ENCODE measurements at places on chromosomes 5 and 9.

GRCh38 chr5:157740229-157740610, 3.3 kb upstream of the LSM11 start:
- no peak for DNase-seq

GRCh38 chr5:142426129-142427014, 101.6 kb upstream of the SPRY4 start:
- no peak for DNase-seq

DNA sequence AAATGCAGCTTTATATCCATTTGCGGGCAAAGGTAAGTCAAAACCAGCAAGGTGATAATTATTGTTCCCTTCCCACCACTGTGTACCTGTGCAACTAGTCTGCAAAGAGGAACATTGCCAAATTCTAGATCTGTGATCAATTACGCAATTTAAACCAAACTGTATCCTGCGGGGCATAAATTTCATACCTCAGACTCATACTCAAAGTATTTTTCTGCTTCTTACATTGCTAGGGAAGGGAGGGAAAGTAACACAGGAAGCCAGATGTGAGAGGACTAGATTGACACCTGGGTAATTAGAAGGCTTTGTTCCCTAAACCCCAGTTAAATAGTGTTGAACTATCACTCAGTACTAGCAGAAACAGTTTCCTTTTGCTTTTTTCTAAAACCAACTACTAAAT, 240.2 kb upstream of the ZNF608 start:
- DNase-seq, result no peak

GRCh38 chr9:91190062-91190461, 171.7 kb downstream of the AUH start:
- DNase-seq, result no peak

DNA sequence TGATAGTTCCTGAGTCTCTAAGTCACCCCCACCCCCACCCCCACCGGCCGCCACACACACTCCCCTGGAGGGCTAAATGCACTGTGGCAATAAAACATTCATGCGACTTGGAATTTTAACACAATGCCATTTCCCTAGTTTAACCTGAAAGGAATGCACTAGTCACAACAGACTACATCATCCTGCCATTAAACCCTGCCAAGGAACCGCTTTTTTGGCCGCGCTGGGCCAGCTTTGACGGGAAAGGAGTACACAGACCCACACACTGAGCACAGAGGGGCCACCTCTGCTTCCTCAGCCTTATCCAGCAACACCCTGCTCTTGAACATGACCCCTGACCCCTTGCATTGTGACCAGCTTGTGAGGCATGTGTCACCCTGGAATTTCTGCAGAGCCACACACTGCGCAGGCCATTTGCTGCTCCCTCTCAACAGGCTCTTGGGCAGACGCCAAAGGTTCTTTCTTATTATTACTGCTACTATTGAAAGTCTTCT, 165.3 kb downstream of the BNC2 start:
- DNase-seq, result peak; percentile 71

DNA sequence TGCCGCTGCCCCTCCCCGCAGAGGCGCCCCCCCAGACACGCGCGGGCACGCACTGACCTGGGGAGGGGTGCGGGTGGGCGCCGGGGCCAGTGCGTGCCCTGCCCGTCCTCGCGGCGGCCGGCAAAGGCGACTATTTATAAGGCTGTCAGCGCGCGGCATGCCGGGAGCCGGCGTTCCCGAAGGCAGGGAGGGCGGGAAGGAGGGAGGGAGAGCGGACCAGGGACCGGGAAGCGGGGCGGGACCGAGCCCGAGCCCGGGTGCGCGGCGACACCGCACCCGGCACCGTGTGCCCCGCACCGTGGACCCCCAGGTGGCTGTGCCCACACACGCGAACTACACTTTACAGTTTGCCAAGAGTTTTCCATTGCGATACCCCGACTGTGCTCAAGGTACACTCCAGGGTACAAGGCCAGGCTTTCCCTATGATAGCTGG, at the start of gene AK1:
Gene AK1 (minus strand): TSS at position 110 of the 433 bp plus-strand sequence. CDS start 3,058 bp downstream, outside the sequence.
- peak; percentile 63 for DNase-seq

Data from substantia nigra (tissue), 51 donors.